Activated CD8-positive, alpha-beta memory T cell treated with anti-CD3 and anti-CD28 coated beads, Interleukin-2, amount 50 U/mL, for 4 hours (primary cell): ENCODE measurements at places on chromosomes 12 and 14.

- DNase-seq, result no peak
Measured at GRCh38 chr12:72368298-72368697, 96.1 kb downstream of the TRHDE start.

DNA sequence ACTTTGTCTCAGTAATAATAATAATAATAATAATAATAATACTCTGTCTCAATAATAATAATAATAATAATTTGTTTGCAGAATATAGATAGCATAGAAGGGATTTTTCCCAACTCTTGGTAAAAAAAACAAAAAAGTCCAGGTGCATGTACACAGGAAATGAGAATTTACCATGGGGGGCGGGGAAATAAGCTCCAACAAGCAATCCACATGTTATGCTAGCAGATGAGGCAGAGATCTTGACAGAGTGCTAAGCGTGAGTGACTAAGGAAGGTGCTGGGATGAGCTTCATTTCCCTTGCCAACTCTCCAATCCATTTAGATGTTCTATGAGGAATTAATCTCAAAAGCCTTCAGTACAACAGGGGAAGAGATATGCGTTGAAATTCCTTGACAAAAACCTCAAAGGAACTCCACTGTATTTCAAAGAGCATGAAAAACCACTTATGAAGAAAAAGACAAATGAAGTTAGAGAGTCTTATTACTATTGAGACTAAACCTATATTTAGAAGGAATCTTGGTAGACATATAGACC is 44.9 kb upstream of the GTF2A1 start:
- DNase-seq, result no peak

DNA sequence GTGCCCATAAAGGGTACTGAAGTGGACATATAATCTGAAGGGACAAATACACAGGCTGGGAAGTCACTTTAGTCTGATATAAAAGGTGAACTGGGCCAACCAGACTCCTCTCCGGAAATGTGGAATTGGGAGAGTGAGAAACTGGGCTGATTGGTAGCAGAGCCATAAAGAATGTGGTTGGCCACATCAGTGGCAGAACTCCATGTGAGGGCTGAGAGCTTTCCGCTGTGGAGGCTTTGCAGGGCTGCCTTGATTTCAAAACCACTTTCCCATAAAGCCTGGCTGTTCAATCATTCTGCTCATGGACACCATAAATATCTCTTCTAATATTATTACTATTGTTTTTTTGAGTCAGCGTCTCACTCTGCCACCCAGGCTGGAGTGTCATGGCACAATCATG is 220.3 kb downstream of the MON2 start:
- DNase-seq, result no peak

- no peak for DNase-seq
Measured at GRCh38 chr12:54033106-54033979, 493 bp downstream of the HOXC5 start.

DNA sequence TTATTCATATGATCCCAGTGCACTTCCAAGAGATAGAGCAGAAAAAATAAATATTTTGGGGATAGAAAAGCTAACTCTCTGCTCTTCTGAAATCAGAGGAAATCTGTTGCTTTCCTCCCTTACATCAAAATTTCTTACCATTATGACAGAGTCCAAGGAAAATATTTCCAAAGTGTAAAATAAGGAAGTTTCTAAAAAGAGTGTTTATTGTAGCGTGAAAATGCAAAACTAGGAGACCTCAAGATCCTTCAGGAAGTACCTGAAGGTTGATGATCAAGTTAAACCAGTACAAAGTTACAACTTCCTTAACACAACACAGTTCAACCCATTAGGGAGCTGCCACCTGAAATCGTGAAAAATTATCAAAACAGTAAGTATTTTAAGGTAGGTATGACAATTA is at the start of gene OR6C2:
TSS of gene OR6C2 (plus strand) at position 301 of the 400 bp plus-strand sequence. CDS start 8,138 bp downstream, outside the sequence.
- DNase-seq, result no peak

DNA sequence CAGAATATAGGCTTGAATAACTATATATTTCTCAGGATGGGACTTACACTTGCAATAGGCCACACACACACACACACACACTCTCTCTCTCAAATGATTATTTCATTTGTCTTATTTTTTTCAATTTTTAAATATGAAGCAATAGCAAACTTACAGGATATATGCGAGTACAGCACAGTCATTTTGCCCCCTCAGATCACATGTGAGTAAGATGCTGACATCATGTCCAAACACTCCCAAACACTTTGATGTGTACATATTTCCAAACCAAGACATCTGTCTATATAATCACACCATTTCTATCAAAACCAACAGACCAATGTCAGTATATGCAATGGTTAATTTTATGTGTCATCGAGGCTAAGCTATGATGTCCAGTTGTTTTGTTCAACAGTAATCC is 1535.9 kb upstream of the FLRT2 start:
- DNase-seq, result no peak

DNA sequence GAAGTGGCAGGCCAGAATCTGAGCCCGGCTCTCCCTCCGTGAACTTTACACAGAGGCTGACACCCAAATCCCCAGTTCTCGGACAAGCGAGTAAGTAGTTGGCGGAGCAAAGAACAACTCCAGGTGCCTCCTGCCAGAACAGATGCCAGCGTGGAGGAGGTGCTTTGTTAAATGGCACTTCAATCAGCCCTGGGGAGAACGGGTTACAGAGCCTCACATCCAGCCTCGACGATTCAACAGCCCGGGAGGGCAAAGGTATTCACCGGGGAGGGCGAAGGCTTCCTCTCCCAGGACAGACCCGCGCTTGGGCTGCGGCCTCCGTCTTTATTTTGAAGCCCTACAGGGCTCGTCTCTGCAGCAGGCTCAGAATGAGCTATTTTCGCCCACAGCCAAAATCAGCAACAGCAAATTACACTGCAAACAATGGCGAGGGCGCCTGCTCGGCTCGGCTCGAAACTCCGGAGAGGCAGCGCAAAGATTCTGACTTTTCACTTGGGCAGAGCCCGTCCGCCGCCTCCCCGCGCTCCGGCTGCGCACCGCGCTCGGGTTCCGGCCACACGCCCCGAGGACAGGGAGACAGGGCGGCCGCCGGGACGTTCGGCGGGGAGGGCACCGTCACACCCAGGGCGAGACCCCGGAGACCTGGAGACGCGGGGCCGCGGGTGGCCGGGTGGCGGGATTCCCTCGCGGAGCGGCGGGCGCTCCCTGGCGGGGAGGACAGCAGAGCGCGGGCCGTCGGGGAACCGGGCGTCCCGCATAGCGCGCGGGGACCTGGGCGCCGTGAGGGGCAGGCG is 811 bp downstream of the TMCC3 start:
- DNase-seq, result peak; percentile 32

DNA sequence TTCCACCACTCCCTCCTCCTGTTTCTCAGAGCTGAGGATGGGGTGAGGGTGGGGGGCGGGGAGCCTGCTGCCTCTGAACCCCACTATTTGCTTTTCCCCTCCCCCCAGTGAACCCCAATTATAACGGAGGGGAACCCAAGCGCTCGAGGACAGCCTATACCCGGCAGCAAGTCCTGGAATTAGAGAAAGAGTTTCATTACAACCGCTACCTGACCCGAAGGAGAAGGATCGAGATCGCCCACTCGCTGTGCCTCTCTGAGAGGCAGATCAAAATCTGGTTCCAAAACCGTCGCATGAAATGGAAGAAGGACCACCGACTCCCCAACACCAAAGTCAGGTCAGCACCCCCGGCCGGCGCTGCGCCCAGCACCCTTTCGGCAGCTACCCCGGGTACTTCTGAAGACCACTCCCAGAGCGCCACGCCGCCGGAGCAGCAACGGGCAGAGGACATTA is 1.1 kb downstream of the HOXC4 start:
- no peak for DNase-seq

- no peak for DNase-seq
Measured at GRCh38 chr12:107536613-107537012, 149.0 kb upstream of the PWP1 start.

GRCh38 chr14:71240171-71240570 is 332.9 kb downstream of the PCNX1 start:
- no peak for DNase-seq

DNA sequence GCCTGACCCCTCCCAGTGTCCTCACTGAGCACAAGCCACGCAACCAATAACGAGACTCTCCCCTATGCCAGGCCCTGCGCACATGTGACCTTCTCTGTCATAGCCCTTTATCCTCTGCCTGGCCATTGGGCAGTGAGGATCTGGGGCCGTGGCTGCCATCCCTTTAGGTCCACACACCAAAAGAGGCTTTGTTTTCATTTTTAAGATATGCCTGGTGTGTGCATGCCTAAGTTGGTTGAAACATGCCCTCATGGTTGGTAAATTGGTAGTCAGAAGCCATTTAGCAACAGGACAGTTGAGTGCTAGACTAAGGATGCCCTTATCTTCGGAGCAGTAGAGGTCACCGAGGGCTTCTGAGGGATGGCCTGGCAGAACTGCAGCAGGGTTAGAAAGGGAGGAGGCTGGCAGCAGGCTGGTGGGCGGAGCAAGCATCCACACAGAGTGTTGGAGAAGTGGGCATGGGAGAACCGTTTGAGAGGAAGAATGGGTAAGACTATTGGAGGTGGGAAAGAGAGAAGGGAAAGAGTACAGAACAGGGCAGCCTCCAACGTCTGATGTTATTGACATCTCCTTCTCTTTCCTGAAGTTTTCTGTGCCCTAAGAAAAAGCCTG is 75.1 kb downstream of the SLC24A4 start:
- DNase-seq, result no peak

GRCh38 chr12:80807640-80808288 is 91.1 kb downstream of the MYF5 start:
- no peak for DNase-seq

GRCh38 chr12:56007564-56008559 is 10.8 kb downstream of the SUOX start:
- DNase-seq, result peak; percentile 72

GRCh38 chr12:84741692-84742091 is 170.9 kb downstream of the SLC6A15 start:
- DNase-seq, result no peak

- DNase-seq, result no peak
Measured at GRCh38 chr12:91529829-91530228, 347.2 kb upstream of the DCN start.

DNA sequence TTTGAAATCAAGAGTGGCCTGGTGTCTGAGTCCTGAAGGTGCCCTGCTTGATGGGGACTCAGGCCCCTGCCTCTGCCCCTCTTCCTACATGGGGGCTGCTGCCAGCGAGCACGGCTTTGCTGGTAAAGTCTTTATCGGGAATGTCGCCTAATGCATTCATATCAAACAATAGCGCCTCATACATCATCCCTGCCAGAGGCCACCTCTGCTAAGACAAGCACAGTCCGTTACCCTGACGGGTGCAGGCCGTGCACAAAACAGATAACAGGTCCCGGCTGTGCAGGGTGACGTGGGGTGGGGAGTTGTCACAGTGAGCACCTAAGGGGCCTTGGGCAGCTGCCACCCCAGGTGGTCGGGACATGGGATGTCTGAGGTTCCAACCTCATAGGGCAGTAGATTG is 68.4 kb upstream of the FAM222A start:
- DNase-seq, result no peak

DNA sequence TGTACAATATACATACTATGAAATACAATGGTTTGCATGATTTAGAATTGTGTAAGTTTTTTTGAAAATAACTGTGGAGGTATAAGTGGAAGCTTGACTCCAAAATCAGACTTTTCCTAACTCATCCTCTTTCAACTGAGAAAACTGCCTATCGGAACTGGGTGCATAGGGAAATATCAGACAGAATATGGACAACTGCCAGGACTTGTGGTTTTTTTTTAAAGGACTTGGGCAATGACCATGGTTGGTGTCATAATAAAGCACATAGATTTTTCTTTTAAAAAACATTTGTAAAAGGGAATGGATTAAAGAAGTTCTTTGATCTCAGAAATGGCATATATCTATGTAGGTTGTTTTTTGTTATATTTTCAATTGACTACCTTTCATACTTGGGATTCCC is 53.3 kb upstream of the LRRK2 start:
- no peak for DNase-seq
